ENCODE measurements at places on chromosomes 7 and 10.

- peak; percentile 11 for DNase-seq
These were observed 46.8 kb downstream of the VIPR2 start for GRCh38 chr7:159097661-159098423.

GRCh38 chr10:97684866-97685394 is 2.1 kb downstream of the AVPI1 start:
- no peak for DNase-seq

DNA sequence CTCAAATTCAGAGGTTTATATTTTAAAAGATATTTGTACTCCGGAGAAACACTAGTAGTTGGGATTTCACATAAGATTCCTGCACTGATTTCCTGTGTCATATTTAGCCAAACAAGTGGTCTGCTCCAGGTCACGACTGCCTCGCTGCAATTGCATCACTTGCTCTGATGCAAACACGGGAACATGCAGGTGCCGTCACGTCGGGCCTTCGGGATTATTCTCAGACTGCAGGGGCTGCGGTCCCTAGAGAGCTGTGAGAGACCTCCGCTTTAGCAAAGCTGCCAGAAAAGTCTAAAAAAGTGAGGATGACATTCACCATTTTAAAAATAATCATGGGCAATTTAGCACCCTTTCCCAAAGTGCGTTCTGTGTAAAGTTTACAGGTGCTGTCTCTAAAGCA is 93.5 kb upstream of the DDC start:
- no peak for DNase-seq

DNA sequence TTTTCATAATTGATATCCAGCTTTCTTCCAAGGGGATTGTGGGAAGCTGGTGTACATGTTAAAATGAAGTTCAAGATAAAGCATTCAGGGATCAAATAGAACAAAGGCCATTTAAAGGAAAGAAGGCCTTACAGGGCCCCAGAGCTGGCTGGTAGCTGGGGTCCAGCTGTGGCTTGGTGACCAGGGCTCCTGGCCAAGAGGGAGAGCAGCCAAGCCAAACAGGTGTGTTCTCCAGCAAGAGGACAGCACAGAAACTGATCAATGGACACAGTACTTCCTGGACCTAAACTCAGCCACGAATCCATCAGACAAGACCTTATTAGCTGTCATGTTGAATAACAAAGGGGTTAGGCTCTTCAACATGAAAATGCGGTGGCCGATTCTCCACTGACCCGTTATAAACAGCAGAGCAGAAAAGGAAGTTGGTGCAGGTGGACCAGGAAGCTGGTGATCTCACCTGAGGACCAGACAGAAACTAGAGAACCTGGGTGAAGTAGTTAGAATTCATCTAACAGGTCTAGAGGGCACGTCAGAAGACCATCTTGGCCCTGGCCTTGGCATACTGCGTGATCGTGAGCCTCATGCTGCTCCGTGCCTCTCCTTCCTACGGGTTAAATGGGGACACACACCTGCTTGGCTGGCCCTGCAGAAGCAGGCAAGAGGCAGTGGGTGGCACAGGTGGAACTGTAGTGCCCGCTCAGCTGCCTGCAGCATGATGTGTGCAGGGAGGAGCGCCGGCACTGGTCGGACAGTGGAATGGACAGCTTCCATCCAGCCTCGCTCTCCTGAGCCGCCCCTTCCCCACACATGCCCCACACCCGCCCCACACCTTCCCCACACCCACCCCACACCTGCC is 53.8 kb downstream of the PARP12 start:
- no peak for DNase-seq

DNA sequence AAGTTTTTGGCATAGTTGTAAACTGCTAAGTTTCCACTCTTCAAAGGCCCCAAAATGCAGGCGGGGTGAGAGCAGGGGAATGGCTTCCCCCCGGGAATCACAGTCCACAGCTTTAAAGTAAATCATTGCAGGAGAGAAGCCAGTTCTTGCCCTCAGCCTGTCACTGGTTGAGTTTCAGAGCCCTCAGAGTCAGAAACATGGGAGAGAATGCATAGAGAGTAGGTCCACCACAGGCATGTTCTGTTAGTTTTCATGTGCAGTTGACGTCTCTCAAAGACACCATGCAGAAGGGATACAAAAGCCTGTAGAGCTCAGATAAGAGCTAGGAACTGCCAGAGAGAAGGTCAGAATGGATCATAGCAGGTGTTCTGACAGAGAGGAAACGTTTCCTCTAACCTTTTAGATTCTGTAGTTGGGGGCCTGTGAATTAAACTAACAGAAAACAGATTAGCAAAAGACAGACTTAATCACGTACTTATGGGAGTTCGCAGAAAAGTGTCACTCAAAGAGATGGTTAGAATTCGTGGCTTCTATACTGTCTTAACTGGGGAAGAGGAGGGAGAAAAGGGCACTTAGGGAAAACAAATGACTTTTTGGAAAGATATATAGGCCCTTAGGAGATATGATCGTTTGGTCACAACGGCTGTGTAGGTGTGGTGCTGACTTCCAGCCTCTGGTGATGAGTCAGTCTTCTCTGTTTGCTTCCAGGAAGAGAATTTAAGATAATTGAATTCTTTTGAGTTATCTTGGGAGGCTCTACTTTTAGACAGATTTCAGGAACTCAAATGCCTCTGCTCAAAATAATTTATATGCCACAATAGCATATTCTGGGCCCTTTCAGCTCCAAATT is 48.0 kb upstream of the MSRB2 start:
- DNase-seq, result no peak

DNA sequence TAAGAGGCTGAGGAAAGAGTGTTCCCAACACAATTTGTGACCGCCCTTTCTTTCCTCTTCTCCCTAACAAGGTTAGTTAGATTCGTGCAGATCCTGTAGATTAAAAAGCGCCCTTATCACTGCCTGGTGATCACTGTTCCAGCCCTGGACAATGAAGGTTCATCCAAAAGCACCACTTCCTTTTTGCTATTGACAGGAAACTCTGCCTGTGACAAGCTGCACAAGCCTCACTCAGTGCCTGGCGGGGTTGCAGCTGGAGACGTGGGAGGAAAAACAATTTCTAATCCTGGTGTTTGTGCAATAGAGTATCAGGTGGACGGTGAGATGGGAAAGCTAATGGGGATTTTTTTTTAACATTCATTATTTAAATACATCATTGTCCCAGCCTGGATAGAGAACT is 105.9 kb upstream of the CAV2 start:
- no peak for DNase-seq

GRCh38 chr10:89548673-89549072 is 13.3 kb upstream of the SLC16A12 start:
- no peak for DNase-seq

DNA sequence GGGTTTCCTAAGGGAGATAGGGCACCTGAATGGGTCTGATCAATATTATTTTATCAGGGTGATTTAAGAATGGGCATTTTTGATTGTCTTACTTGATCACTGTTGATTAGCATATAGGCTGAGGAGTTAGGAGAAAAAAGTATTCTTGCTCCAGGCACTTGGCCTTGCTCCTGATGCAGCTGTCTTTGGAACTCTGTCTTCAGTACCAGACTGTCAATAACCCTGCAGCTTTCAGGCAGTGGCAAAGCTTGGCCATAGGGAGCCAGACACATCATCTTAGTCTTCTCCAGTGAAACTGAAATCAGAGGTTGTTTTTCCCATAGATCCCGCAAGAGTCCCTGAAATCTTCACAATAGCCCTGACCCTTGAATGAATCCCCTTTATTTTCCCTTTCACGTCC is 47.2 kb downstream of the EXOC4 start:
- DNase-seq, result no peak

- DNase-seq, result no peak
These were observed 209.9 kb downstream of the ZNF365 start for GRCh38 chr10:62583876-62584615.

- DNase-seq, result no peak
These were observed 52.9 kb upstream of the FGL2 start for GRCh38 chr7:77252506-77252905.

DNA sequence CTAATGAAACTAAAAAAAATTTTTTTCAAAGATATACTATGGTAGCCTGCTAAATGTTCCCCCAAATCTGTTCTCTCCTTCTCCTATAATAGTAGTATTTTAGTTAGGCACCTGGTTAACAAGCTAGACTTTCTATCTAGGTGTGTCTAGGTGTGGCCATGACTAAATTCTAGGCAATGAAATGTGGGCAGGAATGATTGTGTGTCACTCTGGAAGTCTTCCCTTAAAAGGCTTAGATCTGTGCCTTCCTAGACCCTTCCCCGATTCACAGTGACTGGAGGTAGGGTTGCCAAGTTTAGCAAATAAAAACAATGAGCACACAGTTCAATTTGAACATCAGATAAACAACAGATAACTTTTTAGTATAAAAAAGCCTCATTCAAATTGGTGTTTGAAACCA is 8.3 kb upstream of the ARHGAP21 start:
- no peak for DNase-seq

DNA sequence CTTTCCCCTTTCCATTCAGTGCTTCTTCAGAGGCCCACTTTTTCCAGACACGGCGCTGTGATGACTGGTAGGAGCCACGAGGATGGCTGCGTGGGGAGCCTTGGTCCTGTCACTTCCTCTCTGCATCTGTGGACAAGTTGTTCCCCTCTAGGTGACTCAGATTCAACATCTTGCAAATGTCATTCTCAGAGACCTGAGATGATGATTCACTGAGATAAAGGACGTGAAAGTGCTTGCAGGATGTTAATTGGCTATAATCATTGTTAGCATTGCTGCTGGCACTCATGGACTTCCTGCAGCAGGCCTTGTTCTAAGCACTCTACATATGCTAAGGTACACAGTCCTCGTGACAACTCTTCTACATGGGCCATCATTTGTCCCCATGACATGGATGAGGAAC is 489.8 kb upstream of the ZMIZ1 start:
- no peak for DNase-seq

- no peak for DNase-seq
These were observed 34.0 kb downstream of the CDHR3 start for GRCh38 chr7:105996860-105997737.

DNA sequence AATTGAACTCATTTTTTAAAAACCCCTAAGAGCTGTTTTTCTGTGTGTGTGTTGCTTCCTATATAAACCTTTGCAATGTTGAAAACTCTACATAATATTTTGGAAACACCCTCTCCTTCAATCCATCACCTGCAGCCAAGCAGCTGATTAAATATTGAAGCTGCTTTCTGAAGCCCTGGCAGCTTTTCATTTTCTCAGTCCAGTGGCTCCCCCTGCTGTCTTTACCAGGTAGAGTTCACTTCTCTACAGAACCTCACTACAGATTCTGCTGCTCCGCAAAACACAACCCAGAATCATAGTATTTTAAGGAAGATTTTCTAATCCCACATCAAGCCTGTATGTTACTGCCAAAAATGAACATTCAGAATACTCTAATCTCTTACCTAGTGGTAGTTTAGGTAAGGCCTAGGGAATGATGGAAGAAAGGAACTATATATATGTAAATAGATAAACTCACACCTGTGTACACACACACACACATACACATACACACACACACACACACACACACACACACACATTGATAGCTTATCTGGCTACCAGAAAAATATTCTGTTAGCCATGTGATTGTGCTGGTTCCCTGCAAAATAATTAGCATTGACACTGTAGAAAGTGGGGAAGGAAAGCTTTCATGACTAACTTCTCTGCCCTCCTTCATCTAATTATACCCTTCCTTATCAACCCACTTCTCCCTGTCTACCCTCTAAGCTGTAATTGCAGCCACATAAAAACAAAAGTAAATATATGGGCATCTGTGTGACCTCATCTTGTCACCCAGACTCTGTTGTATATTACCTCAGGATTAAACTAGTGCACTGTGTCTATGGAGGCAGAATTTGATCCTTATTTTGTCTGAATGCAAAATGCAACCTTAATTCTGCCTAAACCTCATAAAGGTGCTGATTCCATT is 229.5 kb upstream of the FZD1 start:
- peak; percentile 19 for DNase-seq

DNA sequence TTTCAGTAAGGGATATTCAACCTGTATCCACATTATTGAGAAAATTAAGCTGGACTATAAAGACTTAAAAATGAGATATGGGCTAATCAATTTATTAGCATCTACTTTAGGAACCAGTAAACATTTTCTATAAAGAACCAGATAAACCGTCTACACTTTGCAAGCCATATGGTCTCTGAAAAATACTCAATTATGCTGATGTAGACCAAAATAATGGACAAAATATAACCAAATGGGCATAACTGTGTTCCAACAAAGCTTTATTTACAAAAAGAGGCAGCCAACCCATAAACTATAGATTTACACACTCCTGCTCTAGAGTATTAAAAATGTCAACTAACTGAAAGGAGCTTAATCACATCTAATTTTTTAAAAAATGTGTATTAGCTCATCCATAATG is 42.3 kb downstream of the TNPO3 start:
- no peak for DNase-seq

DNA sequence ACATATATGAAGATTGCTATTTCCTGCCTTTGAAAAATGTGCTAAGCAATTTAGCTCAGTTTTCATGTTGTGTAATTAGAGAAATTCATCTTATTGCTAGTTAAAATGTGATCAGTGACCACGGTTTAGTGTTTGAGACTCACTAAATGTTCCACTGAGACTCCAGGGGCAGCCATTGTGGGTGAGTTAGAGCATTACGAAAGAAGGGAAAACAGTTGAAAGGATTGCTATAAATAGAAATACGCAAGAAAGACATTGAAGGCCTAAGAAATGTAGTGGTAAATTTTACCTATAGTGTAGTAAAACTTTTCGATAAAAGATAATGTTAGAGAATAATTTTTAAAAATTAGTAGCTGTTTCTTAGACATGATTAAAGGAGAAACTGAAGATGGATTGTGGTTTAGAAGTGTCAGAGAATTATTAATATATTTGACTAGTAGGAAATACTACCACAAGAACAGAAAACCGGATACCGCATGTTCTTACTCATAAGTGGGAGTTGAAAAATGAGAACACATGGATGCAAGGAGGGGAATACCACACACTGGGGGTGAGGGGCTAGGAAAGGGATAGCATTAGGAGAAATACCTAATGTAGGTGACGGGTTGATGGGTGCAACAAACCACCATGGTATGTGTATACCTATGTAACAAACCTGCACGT is 394.5 kb downstream of the SEMA3D start:
- no peak for DNase-seq

DNA sequence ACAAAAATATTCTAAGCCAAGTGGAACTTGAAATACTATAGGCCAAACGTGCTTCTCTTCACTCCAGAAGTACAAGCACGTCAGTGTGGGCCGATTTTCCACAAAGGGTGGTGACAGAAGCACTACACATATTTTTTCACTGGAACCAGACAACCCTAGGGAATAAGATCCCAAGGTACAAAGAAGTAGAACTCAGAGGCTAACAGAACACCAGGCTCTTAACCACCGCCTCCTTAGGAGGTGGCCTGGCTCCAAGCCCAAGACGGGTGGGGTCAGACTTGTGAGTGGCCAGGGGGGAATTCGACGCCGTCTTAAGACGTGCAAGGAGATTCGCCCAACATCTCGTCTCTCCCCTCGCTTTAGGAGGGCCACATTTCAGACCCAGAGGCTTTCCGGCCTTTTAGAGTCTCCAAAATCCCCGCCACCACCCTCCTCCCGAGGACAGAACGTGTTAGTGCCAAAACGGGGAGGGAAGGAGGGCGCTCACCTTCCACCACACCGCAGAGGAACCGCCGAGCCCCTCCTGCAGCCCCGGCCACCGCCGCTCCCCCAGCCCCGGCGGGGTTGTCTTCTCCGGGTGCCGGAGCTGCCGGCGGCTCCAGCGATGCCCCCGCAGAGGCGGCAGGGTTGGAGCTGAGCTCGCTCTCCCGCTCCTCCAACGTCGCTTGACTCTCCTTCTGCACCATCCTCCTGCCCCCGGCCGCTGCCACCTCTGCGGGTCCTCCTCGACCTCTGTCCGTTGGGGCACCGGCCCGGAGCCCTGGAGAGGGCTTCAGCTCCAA is 716 bp downstream of the OGA start:
- no peak for DNase-seq
